ENCODE measurements at places on chromosomes 5 and 9.

GRCh38 chr9:91502913-91503672, 79.5 kb upstream of the NFIL3 start:
- DNase-seq, result no peak

DNA sequence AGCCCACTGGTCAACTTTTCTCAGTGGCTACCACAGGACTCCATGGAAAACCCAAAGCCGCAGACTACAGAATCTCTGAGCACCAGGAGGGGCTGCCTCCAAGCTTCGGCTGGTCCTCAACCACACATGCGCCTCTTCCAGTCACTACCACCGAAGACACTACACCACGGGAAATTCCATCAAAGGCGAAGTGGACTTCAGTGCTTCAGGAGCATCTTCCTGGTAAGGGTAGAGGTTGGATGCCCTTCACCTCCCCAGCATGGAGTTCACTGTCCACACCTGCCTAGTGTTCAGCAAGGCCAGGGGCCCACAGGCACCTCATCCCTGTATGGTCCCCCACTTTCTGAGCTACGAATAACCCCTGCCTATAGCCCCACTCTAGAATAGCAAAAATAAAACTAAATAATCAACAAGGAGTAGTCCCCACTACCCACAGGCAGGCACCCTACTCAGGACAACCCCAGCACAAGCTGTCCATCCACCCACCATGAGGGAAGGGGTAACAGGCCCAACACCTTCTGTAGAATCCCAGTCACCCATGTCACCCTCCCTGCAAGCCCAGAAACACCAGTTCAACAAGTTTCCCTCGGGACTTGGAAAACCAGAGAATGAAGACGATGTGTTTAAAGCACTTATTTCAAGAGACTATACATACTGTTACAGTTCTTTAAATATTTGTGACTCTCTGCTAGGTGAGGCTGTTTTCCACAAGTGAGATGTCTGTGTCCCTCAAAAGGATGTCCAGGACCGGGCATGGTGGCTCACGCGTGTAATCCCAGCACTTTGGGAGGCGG, 2.6 kb downstream of the VDAC1 start:
- no peak for DNase-seq

- DNase-seq, result peak; percentile 67
Measured at GRCh38 chr9:13166996-13167395, 112.5 kb downstream of the MPDZ start.

- peak; percentile 3 for DNase-seq
Measured at GRCh38 chr5:31581498-31582099, 49.5 kb downstream of the C5orf22 start.

- DNase-seq, result peak; percentile 82
Measured at GRCh38 chr5:124806373-124807077, 60.1 kb upstream of the ZNF608 start.

DNA sequence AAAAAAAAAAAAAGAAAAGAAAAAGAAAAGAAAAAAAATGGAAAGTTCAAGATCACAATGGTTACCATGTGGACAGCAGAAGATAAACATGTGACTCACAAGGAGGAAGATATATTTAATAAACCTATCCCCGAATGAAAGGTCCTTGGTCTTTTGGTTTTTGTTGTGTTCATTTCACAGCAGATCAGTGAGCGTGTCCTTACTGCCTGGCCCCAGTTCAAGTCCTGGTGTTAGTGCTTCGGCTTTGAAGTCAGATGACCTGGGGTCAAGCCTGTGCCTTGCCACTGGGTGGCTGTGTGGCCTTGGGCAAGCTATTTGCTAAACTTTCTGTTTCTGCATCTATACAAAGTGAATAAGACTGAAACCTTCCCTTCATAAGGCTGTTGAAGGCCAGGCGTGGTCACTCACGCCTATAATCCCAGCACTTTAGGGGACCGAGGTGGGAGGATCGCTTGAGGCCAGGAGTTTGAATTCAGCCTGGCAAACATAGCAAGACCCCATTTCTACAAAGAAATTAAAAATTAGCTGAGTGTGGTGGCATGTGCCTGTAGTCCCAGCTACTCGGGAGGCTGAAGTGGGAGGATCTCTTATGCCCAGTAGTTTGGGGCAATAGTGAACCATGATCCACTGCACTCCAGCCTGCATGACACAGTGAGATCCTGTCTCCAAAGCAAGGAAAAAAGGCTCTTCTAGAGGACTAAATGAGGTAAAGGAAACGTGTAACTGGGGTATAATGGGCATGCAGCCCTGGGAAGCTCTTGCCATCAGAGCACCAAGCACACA, 94.5 kb upstream of the SPATA31D4 start:
- no peak for DNase-seq

- peak; percentile 71 for DNase-seq
Measured at GRCh38 chr9:130243015-130243881, 22.3 kb upstream of the HMCN2 start.

- no peak for DNase-seq
Measured at GRCh38 chr9:126838895-126839294, 21.5 kb upstream of the ZBTB34 start.

- DNase-seq, result no peak
Measured at GRCh38 chr9:116905171-116905588, 218.1 kb downstream of the TRIM32 start.

DNA sequence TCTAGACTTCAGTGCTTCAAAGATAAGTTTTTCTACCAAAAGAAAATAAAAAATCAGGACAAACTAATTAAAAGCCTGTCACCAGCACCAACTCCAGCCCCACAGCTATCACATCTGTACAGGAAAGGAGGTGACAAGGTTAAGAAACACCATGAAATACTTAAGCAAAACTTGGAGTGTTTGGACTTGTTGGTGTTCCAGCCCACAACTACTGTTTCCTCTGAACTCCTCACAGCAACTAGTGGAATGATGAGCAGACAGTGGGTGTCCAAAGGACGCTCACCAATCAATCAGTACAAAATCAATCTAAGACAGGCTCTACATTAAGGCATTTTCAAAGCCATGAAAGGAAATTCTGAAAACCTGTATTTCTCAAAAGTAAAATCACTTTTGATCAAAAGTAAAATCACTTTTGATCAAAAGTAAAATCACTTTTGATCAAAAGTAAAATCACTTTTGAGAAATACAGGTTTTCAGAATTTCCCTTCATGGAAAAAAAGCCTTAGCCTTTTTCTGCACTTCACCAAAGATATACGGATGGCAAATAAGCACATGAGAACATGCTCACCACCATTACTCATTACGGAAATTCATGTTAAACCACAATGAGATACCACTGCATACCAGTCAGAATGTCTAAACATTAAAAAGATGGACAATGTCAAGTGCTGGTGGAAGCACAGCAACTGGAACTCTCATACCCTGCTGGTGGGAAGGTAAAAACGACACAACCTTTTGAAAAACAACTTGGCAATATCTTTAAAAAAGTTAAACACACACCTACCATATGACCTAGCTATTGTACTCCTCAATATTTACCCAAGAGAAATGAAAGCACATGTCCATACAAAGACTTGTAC, 79.7 kb downstream of the MED27 start:
- no peak for DNase-seq

GRCh38 chr5:177116631-177117373, 16.8 kb upstream of the NSD1 start:
- no peak for DNase-seq

GRCh38 chr5:42228279-42228678, 195.0 kb upstream of the GHR start:
- DNase-seq, result no peak

DNA sequence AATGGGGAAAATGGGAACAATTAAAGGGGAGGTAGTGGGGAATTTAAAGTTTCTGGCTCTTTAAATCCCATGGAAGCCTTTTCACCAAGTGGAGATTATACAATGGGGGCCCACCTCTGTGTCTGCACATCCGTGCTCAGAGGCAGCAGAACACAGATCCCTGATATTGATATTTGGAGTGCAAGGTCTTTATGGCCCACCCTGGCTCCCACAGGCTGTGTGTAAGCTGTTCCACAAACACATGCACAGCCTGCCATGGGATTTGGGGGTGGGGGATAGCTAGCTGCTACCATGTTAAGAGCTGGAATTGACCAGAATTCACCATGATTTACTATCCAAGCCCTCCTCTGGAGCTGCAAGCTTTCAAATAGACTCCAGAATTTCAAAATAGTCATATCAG, 55.9 kb downstream of the RASGEF1C start:
- DNase-seq, result no peak

DNA sequence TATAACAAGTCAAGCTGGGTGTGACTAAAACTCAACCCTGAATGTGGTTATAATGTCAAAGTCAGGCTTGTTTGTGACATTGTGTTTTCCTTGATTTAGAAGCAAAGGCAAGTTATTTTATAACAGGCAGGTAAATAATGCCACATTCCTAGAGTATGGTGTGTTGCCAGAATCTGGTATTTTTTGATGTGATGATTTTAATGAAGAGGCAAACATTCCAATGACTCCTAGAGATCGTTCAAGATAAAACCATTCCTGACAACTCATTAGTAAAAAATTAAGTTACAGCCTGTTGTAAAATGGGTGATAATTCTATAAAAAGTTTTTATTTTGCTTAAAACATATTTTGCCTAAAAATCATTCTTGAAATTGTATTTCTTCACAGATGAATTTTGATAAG, 60.0 kb downstream of the RAB14 start:
- no peak for DNase-seq

- DNase-seq, result no peak
Measured at GRCh38 chr9:4145482-4145881, 154.4 kb downstream of the GLIS3 start.

Data from DMS79 treated with DMSO at 0.1 percent for 48 hours (cell line).